Stimulated activated CD4-positive, alpha-beta T cell treated with anti-CD3 and anti-CD28 coated beads, TNF-alpha, amount 100 ng/mL, for 4 hours (primary cell): ENCODE measurements at places on chromosomes 11 and 22.

GRCh38 chr11:83852775-83853442 is 566.7 kb upstream of the CCDC90B start:
- DNase-seq = no peak

DNA sequence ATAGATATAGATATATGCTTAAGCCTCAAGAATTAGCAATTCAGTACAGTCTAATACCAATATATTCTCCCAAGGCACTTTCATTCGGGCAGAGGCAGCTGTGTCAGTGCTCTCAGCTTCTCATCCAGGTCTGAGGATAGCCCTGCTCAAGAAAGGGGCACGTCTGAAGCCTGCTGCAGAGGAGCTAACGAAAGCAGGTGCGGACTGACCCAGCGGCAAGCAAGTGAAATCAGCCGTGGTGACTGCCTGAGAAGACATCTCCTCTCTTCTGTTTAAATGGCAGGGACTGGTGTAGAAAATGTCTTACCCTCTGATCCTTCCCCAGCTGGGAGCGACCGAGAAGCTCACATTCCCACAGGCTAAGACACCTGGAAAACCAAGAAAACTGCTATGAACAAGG is 468.6 kb downstream of the BRD1 start:
- DNase-seq = no peak

DNA sequence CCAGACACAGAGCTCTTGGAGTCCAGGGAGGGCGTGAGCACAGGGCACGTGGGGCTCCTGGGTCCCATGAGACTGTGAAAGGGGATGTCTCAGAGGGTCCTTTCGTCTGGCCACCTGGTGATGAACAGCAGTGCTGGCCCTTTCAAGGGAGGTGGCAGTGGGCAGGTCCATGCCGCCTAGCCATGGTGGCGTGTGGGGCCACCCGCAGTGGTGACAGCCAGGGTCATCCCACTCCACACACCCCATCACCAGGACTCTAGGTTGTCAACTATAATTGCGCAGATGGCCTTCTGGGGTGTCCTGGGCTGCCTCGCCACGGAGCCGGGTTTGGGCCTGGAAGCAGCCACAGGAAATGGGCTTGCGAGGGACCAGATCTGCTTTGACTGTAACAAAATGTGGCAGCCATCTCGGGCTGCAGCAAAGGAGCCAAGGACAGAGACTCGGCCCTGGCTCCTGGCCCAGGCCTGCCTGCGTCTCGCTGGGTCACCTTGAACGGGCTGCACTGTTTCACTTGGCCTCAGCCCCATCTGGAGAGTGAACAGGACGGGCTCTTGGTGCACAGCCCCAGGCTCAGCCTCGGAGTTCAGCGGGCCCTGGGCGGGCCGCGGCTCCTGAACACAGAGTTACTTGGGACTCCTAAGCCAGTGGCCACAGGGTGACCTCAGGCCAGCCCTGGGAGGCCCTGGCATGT is 1350.5 kb downstream of the BRD1 start:
- DNase-seq = no peak

GRCh38 chr11:119623682-119624081 is 105.3 kb downstream of the NECTIN1 start:
- DNase-seq = no peak

GRCh38 chr22:22452211-22452610 is 56.3 kb downstream of the ZNF280B start:
- no peak for DNase-seq

DNA sequence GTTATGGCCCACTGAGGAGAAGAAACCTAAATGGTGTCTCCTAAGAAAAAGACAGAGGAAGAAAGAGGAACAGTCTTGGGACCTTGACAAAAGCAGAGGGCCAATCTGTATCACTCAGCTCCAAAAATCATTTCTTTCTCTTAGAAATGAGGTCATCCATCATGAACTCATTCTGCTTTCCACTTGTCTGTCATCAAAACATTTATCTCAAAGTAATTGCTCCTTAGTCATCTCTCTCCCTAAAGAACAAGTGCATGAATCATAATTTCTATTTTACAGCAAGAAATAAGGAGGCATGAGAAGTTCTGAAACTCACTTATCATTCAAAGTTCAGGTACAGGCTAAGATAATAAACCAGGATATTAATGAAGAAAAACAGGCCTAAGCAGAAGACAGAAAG is 375.6 kb downstream of the KCNA4 start:
- no peak for DNase-seq

GRCh38 chr11:57402188-57403002 is 11.9 kb upstream of the PRG2 start:
- DNase-seq = no peak

DNA sequence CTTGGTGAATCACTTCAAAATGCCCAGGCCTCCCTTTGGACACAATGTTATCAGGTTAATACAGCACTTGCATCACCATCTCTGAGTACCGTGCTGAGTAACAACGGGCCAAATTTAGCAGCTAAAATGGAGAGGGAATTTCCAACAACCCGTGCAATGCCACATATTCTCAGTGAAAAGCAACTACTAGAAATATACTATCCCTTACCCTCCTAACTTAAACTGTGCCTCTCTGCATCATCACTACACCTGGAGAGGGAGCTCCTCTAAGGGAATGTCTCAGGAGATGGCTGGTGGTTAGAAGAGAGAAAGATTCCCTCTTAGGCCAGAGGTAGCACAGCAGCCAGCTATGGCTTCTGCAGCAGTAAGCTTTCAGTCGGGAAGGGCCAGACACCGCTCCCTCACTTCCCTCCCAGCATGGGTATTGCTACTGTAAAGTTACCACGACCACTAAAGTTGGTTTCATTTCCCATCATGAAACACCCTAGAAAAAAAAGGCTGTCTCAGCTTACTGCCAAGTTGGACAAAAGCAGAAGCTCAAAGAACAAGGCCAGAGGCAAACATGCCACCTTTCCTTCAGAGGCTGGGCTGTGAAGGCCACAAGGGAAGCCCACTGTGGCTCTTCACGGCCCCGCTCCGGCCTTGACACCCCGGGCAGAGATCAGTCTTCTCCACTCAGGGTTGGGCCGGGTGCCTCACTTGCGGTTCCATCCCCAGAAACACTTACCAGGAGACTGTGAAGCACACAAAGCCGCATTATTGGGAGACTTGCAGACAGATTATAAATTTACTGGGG is 3.9 kb downstream of the MAML2 start:
- DNase-seq = no peak

DNA sequence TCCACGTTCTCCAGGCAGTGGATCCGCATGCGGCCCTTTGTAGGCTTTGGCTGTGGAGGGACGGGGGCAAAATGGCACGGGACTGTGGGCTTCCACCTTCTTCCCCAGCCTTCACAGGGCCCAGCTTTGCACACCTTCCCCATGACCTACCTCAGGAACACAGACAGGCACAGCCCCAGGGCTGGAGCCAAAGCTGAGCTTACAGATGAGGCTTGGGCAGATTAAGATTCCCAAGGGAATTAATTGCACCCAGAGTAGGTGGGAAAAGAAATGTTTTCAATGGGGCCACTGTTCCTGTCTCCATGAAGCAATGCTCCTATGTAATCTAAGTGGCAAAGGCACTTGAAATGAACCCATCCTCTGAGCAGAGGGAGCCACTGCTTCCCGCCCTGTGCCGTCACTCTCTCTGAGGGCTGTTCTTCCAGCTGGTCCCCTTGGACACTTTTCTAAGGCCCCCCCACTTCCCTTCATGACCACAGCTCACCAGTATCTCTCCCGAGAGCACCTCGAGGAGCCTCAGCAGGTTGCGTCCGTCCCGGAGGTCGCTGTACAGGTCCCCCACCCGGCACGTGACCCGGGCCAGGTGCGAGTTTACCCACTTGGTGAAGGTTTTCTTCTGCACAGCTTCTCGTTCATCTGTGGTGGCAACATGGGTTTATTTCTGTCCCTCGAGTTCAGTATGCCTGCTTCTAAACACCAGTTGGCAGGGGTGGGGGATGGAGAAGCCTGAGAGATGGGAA is 13.5 kb downstream of the SPTBN2 start:
- DNase-seq = no peak

- no peak for DNase-seq
Measured at GRCh38 chr11:9568854-9569587, 4.4 kb upstream of the WEE1 start.

DNA sequence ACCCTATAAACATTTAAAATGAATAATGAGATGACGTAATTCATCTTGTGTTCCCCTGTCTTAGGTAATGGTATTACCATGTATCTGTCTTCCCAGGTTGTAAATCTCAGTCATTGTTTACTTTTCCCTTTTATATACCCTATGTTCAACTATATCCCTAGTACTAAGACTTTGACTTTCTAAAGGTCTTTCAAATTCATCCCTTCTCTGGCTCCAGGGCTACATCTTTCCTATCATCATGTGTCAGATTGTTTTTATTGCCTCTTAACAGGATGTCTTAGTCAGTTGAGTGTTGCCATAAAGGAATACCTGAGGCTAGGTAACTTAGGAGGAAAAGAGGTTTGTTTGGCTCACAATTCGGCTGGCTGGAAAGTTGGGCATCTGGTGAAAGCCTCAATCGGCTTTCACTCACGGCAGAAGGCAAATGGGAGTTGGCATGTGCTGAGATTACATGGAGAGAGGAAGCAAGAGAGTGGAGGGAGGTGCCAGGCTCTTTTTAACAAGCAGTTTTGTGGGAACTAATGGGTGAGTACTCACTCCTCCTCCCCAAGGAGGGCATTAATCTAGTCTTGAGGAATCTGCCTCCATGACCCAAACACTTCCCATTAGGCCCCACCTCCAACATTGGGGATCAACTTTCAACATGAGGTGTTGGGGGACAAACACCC is 11.6 kb upstream of the DLAT start:
- DNase-seq = no peak

DNA sequence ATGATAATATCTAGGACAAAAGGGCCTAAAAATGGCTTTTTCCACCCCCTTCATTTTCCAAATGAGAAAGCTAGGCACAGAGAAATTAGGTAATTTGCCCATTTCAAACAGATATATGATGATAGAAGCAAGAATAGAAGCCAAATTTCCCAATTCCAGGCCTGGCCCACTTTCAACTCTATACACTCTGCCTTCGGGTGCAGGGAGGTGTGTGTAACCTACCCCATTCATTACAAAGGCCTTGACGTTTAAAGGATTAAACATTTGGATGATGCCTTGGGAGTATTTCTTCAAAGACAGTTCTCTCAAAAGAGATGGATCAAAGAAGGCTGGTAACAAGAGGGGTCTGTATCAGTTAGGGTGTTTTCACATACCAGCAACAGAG is 134.1 kb downstream of the CCDC34 start:
- no peak for DNase-seq

DNA sequence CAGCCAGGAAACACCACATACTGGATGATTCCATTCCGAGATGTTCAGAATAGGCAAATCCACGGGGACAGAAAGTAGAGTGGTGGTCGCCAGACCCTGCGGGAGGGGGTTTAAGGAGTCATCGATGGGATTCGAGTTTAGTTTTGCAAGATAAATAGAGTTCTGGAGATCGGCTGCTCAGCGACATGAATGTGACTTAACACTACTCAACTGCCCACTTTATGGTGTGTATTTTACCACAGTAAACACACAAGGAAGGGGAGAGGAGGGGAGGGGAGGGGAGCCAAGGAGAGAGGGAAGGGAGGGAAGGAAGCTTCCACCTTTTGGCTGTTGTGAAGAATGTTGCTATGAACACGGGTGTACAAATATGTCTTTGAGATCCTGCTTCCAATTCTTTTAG is 10.4 kb upstream of the ARHGAP8 start:
- no peak for DNase-seq
